Mesenteric fat pad (tissue), 1 donor: ENCODE measurements at places on chromosomes 2 and 18.

DNA sequence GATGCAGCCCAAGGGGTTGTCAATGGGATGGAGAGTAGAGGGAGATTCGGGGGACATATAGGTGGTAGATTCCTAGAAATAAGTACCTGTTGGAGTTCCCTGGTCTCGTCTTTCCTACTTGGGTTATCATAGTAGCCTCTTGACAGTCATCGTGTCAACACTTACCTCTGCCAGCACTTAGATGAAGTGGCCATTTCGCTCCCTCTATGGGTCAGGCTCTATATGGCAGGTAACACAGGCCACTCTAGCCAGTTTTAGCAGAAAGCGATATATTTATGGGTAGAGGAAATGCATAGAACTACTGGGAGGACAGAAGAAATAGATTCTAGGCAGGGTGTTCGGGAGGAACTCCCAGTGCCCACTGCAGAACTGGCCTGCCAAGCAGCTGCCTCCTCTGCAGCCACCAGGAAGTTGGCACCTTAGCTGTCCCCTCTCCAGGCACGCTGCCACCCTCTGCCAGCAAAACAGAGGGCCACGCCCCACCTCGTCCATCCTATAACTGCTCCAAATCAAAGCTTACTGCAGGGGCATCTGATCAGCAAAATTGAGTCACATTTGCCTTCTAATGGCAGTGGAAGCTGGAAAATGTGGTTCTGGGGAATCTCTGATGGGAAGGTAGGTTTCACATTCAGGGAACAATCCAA, 181.3 kb downstream of the INSIG2 start:
- no peak for DNase-seq

GRCh38 chr2:204004912-204005311, 68.3 kb downstream of the ICOS start:
- no peak for DNase-seq

- DNase-seq, result no peak
Measured at GRCh38 chr2:88059979-88060906, 4.7 kb upstream of the KRCC1 start.

- DNase-seq, result no peak
Measured at GRCh38 chr2:179036353-179036905, 13.5 kb downstream of the CCDC141 start.

- DNase-seq, result no peak
Measured at GRCh38 chr2:10873790-10874437, 37.8 kb upstream of the KCNF1 start.

DNA sequence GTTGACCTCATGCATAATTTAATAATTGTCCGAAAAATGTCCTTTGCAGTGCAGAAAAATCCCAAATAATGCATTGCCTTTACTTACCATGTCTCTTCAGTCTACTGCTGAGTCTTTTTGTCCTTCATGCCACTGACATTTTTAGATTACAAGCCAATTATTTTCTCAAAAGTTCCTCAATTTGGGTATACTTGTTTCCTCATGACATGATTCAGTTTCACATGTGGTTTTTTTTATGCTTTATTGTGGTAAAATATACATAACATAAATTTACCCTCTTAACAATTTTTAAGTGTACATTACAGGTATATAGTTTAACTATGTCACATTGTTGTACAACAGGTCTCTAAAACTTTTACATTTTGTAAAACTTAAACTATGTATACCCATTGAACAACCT, 81.0 kb downstream of the EPC2 start:
- DNase-seq, result no peak

DNA sequence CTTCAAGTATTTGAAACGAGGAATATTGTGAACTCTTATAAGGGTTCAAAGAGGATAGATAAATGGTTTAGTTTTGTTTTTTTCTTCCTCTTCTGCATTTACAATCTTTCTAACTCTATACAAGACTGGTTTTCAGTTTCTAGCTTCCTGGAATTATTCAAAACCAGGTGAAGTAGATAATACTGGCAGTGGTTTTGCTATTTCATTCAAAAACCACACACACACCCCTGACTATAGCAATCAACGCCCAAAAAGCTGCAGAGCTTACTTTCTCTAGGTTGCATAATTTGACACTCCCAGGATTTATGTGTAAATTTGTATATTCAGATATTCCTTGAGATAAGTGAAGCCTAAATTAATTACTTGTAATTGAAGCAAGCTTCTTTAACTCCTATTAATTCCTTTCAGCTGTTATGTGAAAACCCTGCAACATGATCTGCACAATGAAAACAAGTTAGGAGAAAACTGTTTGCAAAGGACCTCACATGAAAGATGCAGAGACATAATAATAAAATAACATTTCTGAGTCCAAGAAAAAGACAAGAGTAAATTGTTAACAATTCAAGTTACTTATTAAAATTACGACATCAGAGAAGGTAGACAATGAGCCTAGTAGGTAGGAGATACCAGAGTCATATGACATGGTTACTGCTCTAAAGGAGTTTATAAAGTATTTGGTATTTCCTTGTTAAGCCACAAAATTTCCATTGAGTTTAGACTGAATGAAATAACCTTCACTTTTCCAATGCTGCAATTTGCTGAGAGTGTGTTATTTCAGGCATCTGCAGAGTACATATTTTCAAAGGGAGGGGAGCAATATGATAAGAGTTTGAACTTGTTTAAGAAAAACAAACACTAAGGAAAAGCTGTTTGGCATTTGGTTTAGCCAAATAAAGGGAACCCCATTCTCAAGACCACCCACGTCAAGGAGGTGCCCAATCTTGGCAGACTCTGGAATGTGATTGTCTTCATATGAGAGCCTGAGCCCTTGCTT, 1.6 kb upstream of the NFE2L2 start:
- no peak for DNase-seq

DNA sequence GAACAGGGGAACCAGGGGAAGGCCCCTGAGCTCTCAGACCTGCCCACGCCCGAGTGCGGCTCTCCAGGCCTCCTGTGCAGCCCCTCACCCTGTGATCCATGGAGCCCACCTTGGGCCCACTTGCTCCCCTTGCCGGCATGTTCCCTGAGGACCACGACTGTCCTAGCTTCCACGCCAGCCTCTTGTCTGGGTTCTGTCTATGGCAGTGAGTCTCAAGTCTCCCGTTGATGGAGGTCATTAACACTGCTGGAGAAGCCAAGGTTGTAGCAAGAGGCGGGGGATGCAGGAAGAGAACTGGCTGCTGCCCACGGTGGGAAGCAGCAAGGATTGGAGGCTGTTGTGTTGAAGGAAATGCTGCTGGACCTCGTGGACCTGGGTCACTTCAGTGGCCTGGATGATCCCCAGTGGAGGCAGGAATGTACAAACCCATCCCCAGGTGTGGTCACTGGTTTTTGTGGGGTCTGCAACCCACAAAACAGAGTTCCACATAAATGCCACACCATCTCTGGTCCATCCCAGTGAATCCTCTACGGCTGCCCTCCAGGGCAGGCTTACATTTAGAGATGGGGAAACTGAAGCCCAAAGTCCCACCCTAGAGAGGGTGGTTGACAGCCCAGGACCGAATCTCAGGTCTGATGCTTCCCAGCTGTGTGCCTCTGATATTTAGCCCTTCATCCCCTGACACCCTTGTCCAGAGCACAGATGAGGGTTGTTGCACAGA, 150.3 kb downstream of the NDUFA10 start:
- DNase-seq, result no peak

DNA sequence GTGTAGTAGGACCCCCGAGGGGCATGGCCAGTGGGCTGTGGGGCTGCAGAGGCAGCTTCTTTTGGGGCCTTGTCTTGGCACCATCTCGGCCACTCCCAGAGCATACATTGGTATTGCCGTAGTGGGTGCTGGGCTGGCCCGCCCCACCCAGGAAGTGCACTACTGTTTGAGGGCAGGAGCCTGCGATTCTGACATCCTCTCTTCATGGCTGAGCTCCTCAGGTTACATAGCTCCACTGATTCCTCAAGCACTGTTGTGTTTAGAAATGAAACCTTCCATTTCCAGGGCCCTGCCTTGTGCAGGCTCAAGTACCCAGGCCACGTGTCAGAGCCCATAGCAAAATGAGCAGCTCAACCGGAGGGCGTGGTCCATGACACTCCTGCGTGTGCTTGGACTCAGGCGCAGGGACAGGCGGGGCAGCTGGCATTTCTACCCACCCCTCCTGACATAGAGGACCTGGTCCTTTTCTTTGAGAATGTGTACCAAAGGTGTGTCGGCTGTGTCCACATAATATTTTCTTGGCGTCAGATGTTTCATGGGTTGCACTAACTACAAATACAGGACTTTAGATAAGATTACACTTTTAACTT, 67.9 kb downstream of the DGKD start:
- peak; percentile 87 for DNase-seq

GRCh38 chr2:68317971-68318913, 1.5 kb downstream of the CNRIP1 start:
- DNase-seq, result no peak

DNA sequence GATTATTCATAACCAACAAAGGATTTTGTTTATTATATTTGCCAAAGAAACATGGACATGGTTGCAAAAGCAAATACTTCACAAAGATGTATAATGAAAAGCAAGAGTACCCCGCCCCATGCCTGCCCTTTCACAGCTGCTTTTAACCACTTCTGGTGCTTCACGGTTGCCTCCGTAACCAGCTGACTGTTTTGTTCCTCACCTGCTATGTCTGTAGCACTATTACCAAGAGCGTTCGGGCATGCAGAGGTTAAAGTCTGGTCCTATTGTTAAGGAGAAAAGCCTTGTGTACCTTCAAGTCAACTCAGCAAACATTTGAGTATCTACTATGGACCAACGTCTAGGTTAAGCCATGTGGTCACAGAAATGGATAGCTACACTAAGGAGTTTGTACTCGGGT, 115.2 kb upstream of the FOSL2 start:
- no peak for DNase-seq

DNA sequence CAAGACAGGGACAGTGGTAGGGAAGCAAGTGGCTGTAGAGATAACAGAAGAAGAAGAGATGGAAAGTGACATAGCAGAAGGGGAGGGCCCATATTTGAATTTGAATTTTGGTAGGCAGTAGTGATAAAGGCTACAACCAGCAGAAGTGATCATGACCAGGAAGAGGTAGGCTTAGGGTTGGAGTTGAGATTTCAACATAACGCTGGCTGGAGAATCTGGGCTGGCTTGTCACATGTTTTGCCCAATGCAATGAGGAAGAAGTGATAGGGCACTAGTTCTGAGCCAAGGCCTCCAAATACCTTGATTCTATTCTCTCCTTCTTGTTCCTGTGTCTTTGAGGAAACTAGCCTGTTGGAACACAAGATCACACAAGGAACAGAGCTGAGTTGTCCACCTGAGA, 69.4 kb downstream of the SCG2 start:
- DNase-seq, result no peak

DNA sequence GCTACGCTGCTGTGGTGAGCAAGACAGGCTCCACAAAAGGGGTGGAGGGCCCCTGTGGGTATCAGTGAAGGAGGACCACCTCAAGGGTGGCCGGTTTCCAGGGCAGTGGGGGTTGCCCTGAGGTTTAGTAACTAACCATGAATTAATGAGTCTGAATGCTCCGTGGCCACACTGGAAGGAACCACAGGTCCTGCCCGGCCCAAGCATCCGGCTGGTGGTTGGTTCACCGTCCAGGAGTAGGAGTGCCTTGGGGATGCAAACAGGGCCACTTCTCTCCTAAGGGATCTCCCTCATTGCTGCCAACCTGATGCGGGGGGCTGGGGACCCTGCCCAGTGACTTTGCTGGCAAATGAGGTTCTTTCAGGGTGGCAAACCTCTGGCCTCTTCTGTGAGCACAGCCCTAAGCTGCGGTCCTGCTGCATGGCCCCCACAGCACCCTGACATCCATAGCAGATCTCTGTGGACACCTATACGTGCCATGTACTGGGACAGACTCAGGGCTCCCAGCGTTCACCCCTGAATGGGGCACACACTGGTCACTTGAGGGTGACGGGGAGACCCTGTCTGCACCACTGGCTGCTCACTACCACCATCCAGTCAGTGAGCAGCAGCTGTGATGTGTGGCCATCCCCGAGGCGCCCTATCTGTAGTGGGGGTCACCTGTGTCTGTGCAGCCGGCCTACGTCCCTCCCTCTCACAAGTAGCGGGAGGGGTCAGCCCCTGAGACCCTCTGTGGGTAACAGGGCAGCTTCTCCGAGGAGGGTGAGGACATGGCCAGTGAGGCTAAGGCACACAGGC, 41.6 kb downstream of the HS6ST1 start:
- DNase-seq, result peak; percentile 82

GRCh38 chr2:239177325-239177724, 223.5 kb downstream of the HDAC4 start:
- peak; percentile 68 for DNase-seq
